ENCODE measurements at places on chromosomes 7 and 10.

DNA sequence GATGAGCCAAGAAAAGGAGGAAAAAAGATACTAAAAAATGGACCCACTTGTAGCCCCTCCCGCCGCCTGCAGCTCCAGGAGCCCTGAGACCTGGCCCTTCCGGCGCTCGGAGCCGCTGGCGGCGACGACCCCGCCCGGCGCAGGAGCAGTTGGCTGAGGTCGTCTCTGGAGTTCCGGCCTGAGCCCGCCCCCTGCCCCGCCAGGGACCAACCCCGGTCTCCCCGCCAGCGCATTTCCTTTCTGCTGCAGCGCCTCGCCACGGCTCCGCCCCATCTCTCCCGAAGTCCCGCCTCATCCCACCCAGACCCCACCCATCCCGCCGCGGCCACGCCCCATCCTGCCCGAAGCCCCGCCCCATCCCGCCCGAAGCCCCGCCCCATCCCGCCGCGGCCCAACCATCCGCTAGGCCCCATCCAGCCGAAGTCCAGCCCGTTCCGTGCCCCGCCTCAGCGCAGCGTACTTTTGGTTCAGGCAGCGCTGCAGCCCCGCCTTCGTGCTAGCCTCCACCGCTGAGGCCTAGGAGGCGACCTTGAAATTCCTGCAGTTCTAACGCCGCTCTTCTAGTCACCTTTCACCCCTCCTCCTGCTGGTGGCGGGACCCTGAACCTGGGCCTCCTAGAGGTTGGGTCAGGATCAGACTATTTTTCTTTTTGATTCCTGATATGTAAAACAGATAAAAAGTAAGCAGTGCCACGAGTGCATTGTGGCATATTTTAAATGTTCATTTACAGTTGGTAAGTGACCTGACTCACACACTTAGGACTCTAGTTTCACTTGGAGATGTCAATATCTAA lies at the start of gene STN1:
STN1 (minus strand) TSS at position 132 of the 794 bp plus-strand sequence. CDS start 590 bp downstream, outside the sequence.
- DNase-seq: peak; percentile 92

DNA sequence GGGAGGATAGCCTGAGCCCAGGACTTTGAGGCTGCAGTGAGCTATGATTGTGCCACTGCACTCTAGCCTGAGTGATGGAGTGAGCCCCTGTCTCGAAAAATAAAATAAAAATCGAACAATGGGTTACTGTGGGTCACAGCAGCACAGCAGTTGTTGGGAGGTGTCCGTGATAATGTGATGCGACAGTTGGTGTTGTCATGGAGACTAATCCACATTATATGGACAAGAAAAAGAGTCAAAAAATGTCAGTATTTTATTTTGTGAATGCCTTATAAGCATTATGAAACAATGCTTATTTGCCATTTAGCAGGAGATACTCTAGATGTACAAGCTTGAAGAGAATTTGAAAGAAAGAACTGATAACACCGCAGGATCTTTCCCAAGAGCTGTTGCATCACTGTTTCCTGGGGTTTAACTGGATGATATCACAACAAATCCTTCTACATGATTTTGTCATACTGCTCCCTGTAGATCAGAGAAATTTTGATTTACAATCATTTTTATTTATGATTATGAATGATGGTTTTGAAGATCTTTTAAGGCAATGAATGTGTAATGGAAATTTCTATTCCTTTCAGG lies 195.4 kb downstream of the BAMBI start:
- DNase-seq: no peak

DNA sequence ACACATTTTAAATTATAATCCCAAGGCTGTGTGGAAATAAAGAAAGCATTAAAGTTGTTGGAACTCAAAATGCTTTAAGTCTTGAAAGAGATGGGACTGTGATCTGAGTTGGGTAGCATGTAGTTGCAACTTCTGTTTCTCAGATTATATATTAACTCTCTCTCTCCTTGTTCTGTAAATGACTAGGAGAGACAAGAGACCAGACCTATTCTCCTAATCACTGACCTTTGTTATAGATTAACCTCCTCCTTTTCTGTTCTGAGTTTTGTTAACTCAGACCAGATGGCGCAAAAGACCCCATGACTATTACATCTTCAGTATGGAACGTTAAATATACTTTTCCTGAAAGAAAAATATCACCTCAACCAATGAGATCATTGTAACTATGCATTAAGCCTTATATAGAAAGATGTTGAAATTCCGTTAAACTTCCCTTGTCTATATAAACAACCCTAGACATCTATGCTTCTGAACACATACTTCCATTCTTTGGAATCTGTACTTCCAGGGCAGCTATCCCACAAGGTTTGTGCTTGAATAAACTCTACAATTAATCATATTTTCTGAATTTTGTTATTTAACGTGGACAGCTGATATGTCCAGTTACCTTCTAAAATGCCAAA lies 143.5 kb upstream of the TRIM24 start:
- DNase-seq: no peak

DNA sequence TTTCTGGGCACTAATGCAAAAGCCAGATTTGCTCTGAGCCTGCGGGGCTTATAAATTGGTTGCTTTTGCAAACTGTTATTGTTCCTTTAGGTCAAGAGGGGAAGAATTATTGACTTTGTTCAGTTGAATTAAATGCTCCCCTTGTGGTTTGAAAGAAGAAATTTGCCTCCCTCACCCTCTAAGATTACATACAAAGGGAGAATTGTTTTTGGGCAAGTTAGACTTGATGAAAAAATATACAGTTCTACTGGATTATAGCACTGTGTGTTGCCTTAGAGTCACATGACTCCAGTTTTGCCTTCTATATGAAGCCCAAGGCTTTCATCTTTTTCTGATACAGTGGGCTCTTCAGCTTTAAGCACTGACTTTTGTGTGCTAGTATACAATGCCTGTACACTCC lies 1265.8 kb upstream of the LRRTM3 start:
- no peak for DNase-seq

GRCh38 chr10:32940321-32941301 lies 17.4 kb downstream of the ITGB1 start:
- DNase-seq: no peak

- DNase-seq: no peak
These were observed 284.2 kb downstream of the PRPF18 start for GRCh38 chr10:13871011-13871410.

DNA sequence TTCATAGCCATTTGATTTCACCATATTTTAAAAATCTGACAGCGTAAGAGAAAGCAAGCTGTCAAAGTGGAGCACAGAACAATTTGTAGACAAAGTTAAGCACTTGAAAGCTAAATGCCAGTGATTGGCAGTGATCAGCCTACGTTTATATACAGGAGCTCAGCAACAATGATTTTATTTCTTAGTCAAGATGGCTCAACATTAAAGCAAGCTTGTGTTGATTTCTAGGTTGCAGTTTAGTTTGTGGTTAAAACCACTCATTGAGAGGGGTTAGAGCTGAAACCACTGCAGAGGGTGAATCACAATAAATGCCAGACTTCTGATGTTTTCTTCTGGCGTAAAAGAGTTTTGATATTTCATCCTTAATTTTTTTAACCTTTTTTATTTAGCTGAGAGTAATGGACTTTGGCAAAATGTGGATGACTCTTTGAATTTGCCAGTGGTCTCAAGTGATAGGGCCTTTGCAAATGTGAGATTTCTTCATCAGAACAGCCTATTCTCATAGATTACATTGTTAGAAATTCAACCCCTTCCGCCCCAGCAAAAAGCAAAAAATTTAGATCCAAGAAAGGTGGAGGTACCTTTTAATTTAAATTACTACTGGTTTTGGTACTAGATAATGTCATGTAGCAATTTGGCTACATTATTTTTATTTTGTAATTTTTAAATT lies 73.8 kb downstream of the SHOC2 start:
- peak; percentile 0 for DNase-seq

DNA sequence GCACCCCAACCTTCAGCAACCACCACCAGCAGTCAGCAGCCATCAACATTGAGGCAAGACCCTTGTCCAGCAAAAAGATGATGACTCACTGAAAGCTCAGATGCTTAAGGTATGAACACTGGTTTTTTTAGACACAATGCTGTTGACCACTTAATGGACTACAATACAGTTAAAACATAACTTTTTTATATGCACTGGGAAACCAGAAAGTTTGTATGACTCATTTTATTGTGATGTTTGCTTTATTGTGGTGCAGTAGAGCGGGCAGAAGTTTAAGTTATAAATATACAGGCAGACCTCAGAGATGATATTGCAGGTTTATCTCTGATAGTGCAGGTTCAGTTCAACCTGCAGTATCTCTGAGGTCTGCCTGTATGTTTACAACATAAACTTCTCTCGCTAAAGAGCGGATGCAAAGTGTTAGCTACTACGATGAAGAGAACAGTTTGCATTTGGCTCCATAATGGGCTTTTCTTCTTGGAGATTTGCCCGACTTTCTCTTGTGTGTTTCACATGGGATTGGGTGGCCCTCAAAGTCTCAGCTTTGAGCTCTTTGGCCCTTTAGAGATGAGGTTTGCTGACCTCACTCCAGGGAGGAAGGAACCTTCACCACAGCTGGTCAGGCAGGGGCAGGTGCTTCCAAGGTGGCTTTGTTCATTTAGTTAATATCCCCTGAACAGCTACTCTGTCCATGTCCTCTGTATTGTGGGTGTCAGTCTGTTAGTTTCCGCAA lies 84.4 kb upstream of the SHH start:
- DNase-seq: no peak

DNA sequence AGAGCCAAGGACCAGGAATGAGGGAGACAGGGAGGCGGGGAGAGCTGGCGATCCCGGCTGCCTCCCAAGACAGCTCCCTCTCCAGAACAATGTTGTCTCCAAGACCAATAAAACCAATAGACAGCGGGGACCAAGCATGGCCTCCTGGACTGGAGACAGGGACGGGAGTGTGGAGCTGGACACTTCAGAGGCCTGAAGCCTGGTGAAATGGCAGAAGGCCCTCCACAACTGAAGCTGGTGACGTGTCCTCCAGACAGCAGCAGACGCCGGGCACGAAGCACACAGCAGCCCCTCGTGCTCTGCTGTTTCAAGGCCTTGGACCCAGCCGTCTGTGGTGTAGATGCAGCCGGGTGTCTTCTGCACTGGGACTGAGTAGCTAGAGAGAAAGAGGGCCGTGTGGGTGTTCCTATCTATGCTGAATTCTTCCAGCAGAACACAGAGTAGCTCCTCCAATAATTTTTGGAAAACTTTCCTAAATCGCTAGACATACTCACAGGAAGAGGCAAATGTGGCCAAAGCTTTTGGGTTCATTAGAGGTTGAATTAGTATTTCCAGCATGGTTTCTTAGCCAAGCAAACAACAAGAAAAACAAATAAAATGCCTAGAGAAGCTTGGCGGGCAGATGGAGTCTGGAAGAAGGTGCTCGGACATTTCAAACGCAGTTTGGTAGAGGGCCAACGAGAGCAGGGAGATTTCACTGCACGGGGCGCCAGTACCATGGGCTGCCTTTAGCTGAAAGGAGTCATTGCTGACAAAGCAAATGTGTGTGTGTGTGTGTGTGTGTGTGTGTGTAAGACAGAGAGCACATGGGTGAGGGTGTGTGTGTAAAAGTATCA lies 570.4 kb downstream of the TCERG1L start:
- DNase-seq: no peak

- no peak for DNase-seq
These were observed 191.4 kb downstream of the FAM107B start for GRCh38 chr10:14583252-14583651.

- DNase-seq: no peak
These were observed 215.6 kb downstream of the CREB5 start for GRCh38 chr7:28627896-28628295.

DNA sequence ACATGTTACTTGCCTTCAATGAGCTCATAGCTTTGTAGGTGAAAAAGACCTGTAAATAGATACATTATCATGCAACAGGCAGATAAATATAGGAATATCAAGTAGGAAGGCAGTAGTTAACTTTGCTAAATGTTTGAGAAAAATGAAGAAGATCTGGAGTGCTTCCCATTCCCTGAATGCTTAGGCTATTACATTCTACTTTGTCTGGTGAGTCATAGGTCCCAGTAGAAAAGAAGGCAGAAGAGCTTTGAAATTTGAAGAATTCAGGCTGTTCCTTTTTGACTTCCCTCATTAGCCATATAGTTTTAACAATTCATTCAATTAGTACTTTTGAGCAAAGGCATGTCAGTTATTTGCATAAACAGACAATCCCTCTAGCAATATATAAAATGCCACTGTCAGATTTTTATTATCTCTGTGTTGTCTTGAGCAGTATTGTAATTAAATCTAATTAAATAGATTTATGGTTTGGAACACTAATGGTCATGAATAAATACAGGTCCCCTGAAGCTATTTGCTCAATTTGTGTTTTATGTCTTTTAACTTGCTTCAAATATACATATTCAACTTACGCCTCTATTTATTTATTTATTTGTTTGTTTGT lies 875.0 kb downstream of the REEP3 start:
- DNase-seq: no peak

DNA sequence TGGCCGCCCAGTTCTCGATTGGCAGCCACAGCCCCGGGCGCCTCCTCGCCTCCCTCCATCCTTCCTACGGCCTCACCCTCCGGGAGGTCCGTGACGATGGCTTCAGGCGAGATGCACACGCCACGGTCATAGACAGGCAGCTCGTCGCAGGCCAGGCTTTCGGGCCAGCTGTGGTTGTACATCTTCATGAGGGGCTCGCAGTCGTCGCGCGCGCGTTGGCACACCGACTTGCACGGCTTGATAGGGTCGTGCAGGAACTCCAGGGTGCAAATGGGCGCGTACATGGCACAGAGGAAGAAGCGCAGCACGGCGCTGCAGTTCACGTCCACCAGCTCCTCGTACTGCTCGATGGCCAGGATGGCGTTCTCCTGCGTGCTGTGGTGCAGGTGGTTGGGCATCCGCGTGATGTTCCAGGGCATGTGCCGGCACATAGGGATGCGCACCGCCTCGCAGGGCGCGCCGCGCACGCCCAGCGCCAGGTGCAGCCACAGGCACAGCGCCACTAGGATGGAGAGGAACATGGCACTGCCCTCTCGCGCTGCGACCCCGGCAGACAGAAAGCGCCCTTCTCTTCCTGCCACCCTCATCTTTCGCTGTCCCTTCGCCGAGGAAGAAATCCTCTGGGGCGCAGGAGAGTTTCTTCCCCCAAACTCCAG lies 472 bp downstream of the SFRP4 start:
- DNase-seq: no peak

GRCh38 chr10:95208702-95209391 lies 14.8 kb downstream of the ACSM6 start:
- DNase-seq: no peak

GRCh38 chr7:34143402-34143801 lies 238.1 kb downstream of the BMPER start:
- DNase-seq: no peak

DNA sequence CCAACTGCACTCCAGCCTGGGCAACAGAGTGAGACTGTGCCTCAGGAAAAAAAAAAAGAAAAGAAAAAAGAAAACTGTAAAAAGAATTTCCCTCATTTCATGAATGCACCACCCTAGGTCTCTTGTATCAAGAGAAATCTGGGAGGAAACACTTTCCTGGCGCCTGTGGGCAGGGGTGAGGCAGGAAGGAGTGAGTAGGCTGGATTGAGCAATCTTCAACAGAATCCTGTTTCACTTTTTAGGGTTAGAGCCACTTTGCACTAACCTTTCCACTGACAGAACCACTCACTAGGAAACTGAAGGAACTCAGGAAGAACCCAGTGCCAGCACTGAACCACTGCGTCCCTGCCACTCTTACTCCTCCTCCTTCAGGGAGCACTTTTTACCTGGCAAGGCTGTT lies 282.1 kb downstream of the CCDC3 start:
- DNase-seq: no peak

GRCh38 chr7:81170291-81170690 lies 251.4 kb upstream of the SEMA3C start:
- DNase-seq: no peak
